ENCODE measurements at places on chromosomes 3 and 15.

DNA sequence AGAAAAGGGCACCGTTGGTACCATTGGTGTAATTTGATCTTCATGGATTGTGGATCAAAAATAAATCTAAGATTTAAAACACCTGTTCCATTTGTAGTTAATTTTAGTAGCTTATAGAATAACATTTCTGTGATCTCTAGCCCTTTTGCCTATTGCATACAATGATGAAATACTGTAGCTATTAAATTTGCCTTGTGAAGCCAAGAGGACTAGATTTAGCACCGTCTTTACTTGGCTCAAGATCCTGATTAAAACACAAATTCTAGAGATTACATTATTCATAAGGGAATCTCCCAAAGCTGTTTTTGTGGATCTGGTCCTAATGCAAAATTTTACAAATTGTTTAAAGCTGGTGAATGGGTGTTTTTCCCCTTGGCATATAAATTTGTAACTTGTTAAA lies 8.2 kb downstream of the TBC1D23 start:
- no peak for DNase-seq

DNA sequence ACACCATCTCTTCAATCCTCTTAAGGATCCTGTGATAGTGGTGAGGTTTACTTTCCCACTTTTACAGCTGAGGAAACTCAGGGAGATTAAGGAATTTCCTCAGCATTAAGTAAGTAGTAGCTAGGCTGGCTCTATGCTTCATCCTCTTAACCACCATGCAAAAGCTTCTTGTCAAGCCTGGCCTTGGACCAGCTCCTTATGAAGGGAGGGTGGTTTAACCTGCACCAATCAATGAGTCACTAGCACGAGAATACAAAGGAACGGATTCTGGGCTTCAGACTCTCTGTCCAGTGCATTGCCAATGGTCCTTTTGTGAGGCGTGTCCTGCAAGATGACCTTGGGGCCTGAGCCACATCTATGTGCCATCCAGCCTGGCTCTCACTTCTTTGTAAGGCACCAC lies 202.0 kb upstream of the CFAP20DC start:
- DNase-seq: no peak

- no peak for DNase-seq
These were observed 16.7 kb downstream of the DCBLD2 start for GRCh38 chr3:98884675-98885371.

GRCh38 chr3:33746416-33747116 lies 28.5 kb upstream of the CLASP2 start:
- DNase-seq: no peak

- DNase-seq: no peak
These were observed 183.6 kb downstream of the KCNH8 start for GRCh38 chr3:19331931-19332330.

GRCh38 chr15:72782274-72783003 lies 1.1 kb downstream of the ADPGK start:
- no peak for DNase-seq

DNA sequence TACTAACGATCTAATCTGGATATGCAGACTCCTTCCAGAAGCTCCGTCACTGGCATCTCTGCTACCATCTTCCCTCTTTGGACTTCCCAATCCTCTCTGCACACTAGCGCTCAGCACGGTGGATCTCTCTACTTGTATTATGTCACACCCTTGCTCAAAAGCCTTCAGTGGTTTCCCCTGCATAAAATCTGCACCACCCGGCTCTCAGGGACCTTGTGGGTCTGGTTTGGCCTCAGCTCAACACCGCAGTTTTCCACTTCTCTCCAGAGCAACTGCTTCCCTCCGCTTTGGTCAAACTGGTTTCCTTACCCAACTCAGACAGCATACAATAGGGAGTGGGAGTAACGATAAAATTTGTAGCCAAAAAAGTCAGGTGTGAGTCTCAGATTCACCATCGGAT lies 30.7 kb upstream of the HES1 start:
- no peak for DNase-seq

GRCh38 chr3:97822359-97822775 lies 556 bp downstream of the CRYBG3 start:
- no peak for DNase-seq

GRCh38 chr15:62888623-62889022 lies 153.9 kb upstream of the TPM1 start:
- DNase-seq: no peak

- DNase-seq: no peak
These were observed 425.5 kb downstream of the GABRG3 start for GRCh38 chr15:27396521-27396920.

GRCh38 chr3:128482666-128483656 lies 10.0 kb downstream of the GATA2 start:
- no peak for DNase-seq

- no peak for DNase-seq
These were observed 307.0 kb upstream of the THBS1 start for GRCh38 chr15:39273717-39274411.

Data from stimulated activated naive CD4-positive, alpha-beta T cell treated with Interleukin-2 at 50 U/mL for 16 hours (primary cell).